ENCODE measurements at places on chromosomes 6 and 20. TPM values are rescaled to one million over a fixed set of nuclear protein-coding genes. Genes with fewer than 3 reads are reported as not detected.

GRCh38 chr20:1033751-1034414 lies 31.8 kb upstream of the RSPO4 start:
- no peak overlapping the region for H3K4me3 ChIP-seq
- no peaks in the 10 kb centered on the region for H3K36me3 ChIP-seq
- no peaks in the 10 kb centered on the region for H3K27me3 ChIP-seq
- no peaks in the 10 kb centered on the region for H3K4me1 ChIP-seq

GRCh38 chr6:151300267-151300991 lies 60.7 kb downstream of the AKAP12 start:
- no peaks in the 10 kb centered on the region for H3K4me1 ChIP-seq
- H3K27me3 ChIP-seq = no peaks in the 10 kb centered on the region
- H3K36me3 ChIP-seq = no peaks in the 10 kb centered on the region
- no peak overlapping the region for H3K4me3 ChIP-seq
- DNase-seq = no peak
- no peak overlapping the region for H3K27ac ChIP-seq

DNA sequence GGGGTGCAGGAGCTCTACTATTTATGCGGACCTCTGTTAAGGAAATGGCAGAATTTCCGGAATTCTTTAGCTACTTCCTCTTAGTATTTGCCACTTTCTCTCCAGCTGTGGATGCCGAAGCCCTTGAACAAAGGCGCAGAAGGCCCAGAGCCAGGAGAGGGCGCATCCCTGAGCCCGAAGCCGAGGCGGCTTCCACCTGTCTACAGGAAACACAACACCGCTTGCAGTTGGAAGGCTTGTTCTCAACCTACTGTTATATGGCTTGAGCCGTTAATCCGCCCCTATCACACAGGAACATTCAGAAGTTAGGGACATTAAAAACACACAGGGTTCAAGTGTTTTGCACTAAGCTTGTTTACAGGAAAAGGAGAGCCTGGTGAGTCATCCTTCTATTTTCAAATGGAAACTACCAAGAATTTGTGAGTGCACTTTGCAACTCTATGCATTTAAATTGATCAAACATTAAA lies 417.1 kb downstream of the BCKDHB start:
- H3K27me3 ChIP-seq = peaks cover 6% of the 10 kb centered on the region
- no peaks in the 10 kb centered on the region for H3K4me1 ChIP-seq
- no peak overlapping the region for H3K27ac ChIP-seq
- H3K4me3 ChIP-seq = no peak overlapping the region
- DNase-seq = no peak
- no peaks in the 10 kb centered on the region for H3K36me3 ChIP-seq

DNA sequence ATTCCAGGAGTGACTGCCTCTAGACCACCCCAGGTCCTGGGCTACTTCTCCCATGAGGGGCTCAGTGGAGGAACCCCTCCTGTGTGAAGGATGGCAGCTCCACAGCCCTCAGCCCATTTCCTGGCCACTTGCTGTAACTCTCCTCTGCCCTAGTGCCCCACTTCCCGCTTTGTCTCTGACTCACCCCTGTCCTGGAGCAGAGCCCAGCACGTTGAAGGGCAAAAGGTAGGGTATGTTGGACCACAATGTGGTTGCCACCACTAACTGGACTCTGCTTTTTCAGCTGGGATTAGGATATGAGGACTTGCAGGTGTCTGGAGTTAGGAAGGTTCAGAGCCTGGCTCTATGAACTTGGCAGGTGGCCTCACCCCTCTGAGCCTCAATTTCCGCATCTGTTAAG lies 2.4 kb downstream of the MYBL2 start:
- DNase-seq = no peak
- H3K27me3 ChIP-seq = peaks cover 16% of the 10 kb centered on the region
- no peak overlapping the region for H3K4me3 ChIP-seq
- peaks cover 15% of the 10 kb centered on the region for H3K4me1 ChIP-seq

DNA sequence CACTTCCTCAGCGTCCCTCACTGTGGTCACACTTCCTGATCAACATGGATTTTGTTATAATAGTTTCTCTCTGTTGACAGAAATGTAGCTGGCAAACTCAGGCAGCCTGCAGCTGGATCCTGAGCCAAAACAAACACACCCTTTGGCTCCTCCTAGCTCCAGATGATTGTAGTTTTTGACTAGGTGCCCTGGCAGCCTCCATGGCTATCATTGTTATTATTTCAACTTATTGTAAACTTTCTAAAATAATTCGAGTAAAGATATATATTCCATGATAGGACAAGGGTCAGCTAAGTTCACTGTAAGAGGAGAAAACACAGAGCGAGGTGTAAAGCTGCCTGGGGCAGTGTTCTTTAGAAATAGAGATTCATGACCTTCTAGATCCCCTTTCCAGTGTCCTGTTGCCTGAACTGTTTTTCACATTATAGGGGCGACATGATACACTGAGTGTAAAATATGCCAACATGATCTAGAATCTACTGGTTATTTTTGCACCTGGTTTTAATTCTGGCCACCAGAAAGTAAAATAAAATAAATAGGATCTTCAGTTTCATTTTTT lies 98.2 kb upstream of the HDGFL1 start:
- no peak for DNase-seq
- no peak overlapping the region for H3K27ac ChIP-seq
- H3K4me3 ChIP-seq = no peak overlapping the region
- no peaks in the 10 kb centered on the region for H3K4me1 ChIP-seq
- H3K36me3 ChIP-seq = no peaks in the 10 kb centered on the region
- no peaks in the 10 kb centered on the region for H3K27me3 ChIP-seq

- no peaks in the 10 kb centered on the region for H3K4me1 ChIP-seq
- H3K27ac ChIP-seq = no peak overlapping the region
- H3K36me3 ChIP-seq = no peaks in the 10 kb centered on the region
- no peak overlapping the region for H3K4me3 ChIP-seq
- no peaks in the 10 kb centered on the region for H3K27me3 ChIP-seq
- DNase-seq = no peak
Measured at GRCh38 chr6:139204978-139205377, 70.1 kb downstream of the HECA start.

- H3K36me3 ChIP-seq = no peaks in the 10 kb centered on the region
- no peak for DNase-seq
- H3K4me3 ChIP-seq = no peak overlapping the region
- peaks cover 72% of the 10 kb centered on the region for H3K27me3 ChIP-seq
- H3K4me1 ChIP-seq = peaks cover 19% of the 10 kb centered on the region
Measured at GRCh38 chr6:108179741-108180140, 13.9 kb downstream of the NR2E1 start.

GRCh38 chr6:113050010-113050858 lies 703.1 kb downstream of the RFPL4B start:
- H3K27me3 ChIP-seq = no peaks in the 10 kb centered on the region
- H3K36me3 ChIP-seq = no peaks in the 10 kb centered on the region

- no peaks in the 10 kb centered on the region for H3K4me1 ChIP-seq
- no peak for DNase-seq
- H3K27ac ChIP-seq = no peak overlapping the region
- H3K36me3 ChIP-seq = no peaks in the 10 kb centered on the region
- H3K4me3 ChIP-seq = no peak overlapping the region
Measured at GRCh38 chr6:140388192-140388802, 1013.8 kb upstream of the CITED2 start.

DNA sequence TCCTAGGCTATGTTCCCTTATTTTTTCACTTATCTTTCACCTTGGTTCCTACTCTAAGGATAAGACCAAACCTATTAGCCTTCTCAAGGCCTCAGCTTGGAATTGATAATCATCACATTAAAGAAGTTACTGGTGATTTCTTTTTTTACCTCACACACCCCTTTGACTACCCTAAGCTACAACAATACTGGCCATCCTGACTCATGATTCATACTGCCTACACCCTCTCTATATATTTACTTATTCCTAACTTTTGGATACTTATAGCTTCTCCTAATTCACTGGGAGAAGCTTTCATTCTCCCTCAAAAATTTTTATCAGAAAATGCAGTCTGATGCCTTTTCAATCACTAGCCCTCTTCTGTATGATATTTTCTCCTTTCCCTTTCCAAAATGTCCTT lies 256.1 kb downstream of the TBX18 start:
- no peak overlapping the region for H3K27ac ChIP-seq
- H3K36me3 ChIP-seq = no peaks in the 10 kb centered on the region
- no peaks in the 10 kb centered on the region for H3K4me1 ChIP-seq

DNA sequence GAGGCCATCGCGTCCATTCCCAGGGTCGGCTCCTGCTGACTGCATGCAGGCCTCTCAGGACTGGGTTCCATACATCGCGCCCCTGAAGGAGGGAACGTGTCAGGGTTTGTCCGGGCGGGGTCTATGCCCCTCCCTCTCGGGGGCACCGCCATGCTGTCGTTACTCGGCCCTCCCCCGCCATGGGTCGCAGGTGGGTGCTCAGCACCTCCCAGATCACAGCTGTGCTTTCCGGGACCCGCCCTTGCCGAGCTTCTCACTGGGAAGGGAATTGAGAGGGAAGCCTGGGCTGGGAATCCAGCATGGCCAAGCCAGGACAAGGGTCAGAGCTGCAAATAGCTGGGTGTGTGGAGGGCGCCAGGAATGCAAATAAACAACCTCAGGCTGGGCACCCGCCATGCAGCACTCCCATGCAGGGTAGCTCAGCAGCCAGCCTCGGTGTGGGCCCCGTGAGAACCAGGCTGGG lies at the start of gene FRMD1:
TSS of gene FRMD1 (minus strand) at position 270 of the 463 bp plus-strand sequence. CDS start at position 152, 118 bp downstream.
- no peak for DNase-seq
- no peak within 1 kb of the TSS for H3K4me3 ChIP-seq
- no peaks in the 10 kb centered on the region for H3K36me3 ChIP-seq
- no peaks in the 10 kb centered on the region for H3K4me1 ChIP-seq
- no peaks in the 10 kb centered on the region for H3K27me3 ChIP-seq
- no peak within 1 kb of the TSS for H3K27ac ChIP-seq

- no peak for DNase-seq
- peaks cover 53% of the 10 kb centered on the region for H3K36me3 ChIP-seq
- H3K27ac ChIP-seq = peak overlapping the region; percentile 62
- H3K27me3 ChIP-seq = no peaks in the 10 kb centered on the region
- H3K4me1 ChIP-seq = peaks cover 59% of the 10 kb centered on the region
Measured at GRCh38 chr6:43020847-43021246, 576 bp upstream of the RRP36 start.

DNA sequence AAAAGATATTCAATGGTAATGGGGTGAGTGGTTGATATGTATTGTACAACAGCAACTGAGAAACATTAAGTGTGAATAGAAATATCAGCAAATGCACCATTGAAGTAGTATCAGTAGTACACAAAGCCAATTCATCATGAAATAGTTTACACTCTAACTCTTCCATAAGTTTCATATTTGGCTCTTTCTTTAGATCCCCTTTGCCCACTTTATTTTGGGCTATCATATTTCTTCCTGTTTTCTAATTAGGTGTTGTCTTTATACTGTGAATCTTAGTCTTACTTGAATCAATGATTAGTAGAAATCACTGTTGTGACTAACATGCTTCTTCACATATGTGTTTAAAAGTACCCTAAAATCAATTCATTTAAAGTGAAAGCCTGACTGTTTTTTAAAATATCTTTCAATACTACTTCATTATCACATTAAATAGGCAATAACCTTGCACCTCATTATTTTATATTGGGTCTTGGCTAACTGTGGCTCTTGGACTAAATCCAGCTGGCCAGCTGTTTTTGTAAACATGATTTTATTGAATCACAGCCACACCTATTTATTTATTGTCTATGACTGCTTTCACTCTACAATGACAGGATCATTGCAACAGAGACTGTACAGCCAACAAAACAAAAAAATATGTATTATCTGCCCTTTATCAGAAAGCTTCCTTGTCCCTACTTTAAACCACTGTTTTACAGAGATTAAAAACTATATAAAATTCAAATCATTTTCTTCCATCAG lies 38.9 kb downstream of the EYS start:
- H3K4me1 ChIP-seq = no peaks in the 10 kb centered on the region
- H3K27ac ChIP-seq = no peak overlapping the region
- no peaks in the 10 kb centered on the region for H3K36me3 ChIP-seq

DNA sequence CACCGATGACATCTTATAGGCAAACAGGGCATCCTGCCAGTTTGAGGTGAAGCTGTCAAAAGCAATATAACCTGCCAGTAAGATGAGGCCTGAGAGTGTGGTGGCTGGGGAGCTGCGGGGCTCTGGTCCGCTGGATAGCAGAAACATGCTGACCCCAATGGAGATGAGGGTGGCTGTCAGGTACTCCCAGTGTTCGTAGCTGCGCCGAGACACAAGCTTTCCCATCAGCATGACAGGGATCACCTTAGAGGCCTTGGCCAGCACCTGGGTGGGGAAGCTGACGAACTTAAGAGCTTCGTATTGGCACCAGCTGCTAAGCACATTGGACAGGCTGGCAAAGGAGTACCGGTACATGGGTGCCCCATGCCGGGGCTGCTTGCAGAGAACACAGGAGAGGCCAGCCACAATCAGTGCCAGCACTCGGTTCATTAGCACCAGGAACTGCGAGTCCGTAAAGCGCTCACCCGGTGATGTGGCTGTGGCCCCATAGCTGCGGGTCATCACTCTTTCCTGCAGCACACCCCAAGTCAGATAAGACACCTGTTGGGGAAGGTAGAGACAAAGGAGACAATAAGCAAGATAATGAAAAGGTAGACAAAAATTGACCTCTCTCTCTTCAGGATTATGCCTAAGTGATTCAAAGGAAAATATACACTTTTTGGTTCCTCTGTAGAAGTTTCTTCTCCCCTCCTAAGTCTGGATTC lies 2.1 kb downstream of the SLC35B2 start:
- peaks cover 40% of the 10 kb centered on the region for H3K4me1 ChIP-seq
- H3K4me3 ChIP-seq = no peak overlapping the region
- no peak overlapping the region for H3K27ac ChIP-seq
- no peaks in the 10 kb centered on the region for H3K27me3 ChIP-seq
- DNase-seq = no peak
- peaks cover 75% of the 10 kb centered on the region for H3K36me3 ChIP-seq

GRCh38 chr20:63099456-63100173 lies 92.9 kb upstream of the BHLHE23 start:
- DNase-seq = no peak
- H3K27me3 ChIP-seq = peaks cover 4% of the 10 kb centered on the region
- no peak overlapping the region for H3K27ac ChIP-seq
- H3K4me1 ChIP-seq = peaks cover 14% of the 10 kb centered on the region
- H3K4me3 ChIP-seq = no peak overlapping the region

GRCh38 chr6:35410131-35410530 lies 42.0 kb upstream of the FANCE start:
- H3K27me3 ChIP-seq = no peaks in the 10 kb centered on the region
- H3K27ac ChIP-seq = no peak overlapping the region

GRCh38 chr20:44609516-44610312 lies 27.3 kb downstream of the PKIG start:
- H3K4me1 ChIP-seq = peaks cover 29% of the 10 kb centered on the region
- H3K27me3 ChIP-seq = no peaks in the 10 kb centered on the region
- H3K36me3 ChIP-seq = peaks cover 8% of the 10 kb centered on the region
- H3K4me3 ChIP-seq = no peak overlapping the region

The TMEM244 gene
- not detected for total RNA-seq

The CFAP61 gene
- total RNA-seq = not detected

The SCRT2 gene
- not detected for total RNA-seq

The NNAT gene
- not detected for total RNA-seq

The FAM110A gene
- 4.8 TPM for total RNA-seq

The GHRH gene
- not detected for total RNA-seq
